ENCODE measurements at places on chromosomes 2 and 18.

DNA sequence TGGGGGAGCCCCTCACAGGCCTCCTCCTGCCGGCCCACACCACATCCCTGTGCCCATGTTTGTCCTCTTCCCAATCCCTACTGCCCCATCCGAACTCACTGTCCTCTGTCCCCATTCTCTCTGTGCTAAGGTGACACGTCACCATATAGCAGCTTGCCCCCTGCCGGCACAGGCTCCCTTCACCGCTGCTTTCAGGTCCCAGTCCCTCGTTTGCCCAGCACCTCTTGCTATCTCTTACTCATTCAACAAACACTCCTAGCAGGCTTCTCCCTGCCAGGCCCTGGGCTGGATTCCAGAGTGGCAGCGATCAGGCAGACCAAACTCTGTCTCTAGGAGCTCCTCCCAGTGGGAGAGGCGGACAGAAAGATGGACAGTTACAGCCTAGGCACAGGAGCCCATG, 74.3 kb downstream of the TFCP2L1 start:
- DNase-seq: no peak

DNA sequence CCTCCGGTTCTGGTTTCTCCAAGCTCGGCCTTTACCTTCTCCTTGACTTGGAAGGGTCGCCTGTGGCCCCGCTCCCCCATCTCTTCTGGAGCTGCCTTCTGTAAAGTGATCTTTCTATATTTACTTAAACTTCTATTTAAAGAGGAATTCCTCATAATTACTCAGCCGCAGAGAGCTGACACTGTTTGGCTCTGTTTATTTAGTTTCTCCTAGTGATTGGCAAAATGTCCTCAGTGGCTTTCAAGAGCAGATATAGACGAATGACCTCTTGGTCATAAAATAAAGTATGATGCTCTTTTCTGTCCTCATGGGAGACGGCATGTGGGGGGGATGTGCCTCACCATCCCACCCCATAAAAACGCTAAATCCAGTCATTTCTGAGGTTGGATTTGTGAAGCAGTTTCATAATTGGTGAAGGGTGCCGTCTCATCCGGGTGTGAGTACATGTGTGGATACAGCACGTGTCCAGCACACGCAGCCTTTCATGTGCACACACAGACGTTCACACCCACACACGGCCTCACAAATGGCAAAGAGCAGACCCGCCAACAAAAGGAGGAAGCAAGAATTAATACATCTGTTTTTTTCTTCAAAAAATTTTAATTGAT, 43.4 kb upstream of the SMAD7 start:
- DNase-seq: no peak

- no peak for DNase-seq
Measured at GRCh38 chr2:100396483-100396882, 21.0 kb downstream of the CHST10 start.

DNA sequence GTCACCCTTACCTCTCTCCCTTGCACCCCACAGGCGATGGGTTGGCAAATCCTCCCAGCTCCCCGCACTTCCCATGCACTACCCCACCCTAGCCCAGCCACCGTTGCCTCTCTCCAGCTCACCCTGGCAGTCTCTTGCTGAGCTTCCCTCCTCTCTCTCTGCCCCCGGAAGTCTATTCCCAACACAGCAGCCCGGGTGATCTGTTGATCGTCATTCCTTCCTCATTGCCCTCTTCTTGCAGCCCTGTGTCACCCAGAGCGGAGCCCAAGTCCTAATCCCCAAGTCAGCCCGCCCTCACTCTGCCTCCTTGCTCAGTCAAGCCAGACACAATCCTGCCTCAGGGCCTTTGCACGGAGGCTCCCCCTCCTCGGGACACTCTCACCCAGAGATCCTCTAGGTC, 55.2 kb downstream of the CIB4 start:
- DNase-seq: no peak

DNA sequence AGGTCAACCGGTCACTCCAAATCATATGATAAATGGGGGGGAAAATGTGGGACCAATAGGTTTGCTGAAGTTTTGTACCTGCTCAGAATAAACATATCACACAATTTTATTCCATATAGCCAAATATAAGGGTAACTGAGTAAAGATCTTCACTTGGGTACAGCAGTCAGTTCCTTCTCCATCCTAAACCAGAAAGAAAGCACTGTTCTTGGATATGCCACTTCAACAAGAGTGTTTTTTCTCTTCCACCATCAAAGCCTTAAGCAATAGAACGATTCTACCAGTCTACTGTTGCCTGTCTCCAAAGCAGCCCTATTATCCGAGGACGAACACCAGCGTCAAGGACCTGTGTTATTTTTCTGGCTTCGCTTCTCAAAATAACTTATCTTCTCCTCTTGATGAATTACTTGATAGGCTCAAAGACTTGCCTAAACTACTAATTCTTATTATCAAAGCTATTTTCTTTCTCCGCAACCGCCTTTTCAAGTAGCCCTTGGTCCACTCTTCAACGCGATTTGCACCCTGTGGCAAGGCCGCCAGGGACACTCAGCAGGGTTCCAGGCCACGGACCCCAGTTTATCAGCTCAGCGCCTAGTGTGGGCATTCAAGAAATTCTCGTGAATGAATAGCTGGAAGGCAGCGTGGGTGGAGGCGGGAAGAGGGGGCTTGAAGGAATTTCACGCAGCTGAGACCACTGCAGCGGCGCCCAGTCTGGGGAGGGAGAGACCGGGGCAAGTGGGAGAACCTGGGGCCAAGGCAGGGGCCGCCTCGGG, 646 bp downstream of the ALS2 start:
- no peak for DNase-seq

DNA sequence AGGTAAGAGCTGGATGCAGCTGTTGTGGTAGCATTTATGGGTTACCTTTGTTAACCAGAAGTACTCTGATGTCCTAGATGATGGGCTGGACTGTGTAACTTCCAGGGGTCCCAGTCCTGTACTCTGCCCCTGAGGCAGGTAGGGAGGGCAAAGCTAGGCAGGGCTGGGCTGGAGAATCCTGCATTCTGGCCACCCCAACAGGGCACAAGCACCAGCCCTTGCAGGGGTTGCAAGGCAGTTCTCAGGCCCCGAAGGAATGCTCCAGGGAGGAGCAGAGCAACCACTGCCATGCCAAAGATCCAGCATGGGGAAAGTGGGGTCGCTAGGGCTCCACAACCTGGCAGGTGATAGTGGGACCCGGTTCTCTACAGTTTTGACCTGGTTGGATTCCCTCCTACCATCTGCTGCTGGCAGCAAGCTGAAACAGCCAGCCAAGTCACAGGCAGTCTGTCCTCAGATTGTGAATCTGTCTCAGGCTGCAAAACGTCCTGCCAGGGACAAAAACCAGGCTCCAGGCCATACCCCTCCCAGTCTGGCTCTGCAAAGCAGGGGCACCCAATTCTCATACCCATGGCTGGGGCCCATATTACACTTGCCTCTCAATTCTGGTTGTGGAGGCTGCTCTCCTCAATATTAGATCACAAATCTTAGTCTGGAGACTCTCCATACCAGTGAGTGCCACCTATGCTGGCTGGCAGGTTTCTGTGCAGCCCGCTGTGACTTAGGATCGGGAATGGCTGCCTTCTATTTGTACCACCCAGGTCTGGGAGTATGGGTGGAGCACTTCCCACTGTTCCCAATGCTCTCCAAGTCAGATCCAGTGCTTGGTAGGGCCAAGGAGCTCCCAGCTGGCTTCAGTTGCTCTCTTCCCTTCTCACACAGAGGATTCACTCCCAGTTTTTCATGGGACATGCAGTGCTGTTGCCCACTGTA, 61.1 kb downstream of the SMCHD1 start:
- DNase-seq: no peak

Measured in stimulated activated CD8-positive, alpha-beta memory T cell treated with anti-CD3 and anti-CD28 coated beads, Interleukin-15, amount 100 ng/mL, for 48 hours (primary cell).